GM06990 (cell line): ENCODE measurements at places on chromosomes 7 and 10.
A peak's percentile ranks its signal among the peaks of the same experiment; 100 is the strongest.

DNA sequence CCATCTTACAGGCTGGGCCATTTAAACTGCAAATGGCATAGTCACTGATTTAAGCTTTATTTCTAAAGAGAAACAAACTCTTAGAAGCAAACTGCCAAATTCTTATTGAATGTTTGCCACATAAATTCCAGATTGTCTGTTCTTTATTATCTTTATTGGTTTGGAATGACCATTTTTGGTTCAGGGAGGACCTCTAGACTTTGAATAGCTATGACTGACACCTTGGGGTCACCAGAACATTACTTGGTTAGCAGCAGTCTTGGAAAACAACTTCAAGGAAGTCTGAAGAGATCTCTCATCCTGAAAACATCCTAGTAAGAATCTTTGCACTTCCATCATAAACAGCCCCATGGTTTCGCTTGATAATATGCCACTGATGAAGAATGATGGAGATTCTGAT is 197.1 kb downstream of the SUGCT start:
- no peak for DNase-seq

- DNase-seq = no peak
Measured at GRCh38 chr10:74071157-74071556, 73.2 kb downstream of the VCL start.

- no peak for DNase-seq
Measured at GRCh38 chr7:36570528-36571189, 153.6 kb downstream of the AOAH start.

- DNase-seq = no peak
Measured at GRCh38 chr10:69382382-69383117, 34.2 kb downstream of the TACR2 start.

GRCh38 chr10:117444497-117445040 is 69.3 kb upstream of the PDZD8 start:
- no peak for DNase-seq

- DNase-seq = no peak
Measured at GRCh38 chr7:13508586-13508985, 480.9 kb downstream of the ETV1 start.

GRCh38 chr10:12434277-12434676 is 84.9 kb downstream of the CAMK1D start:
- DNase-seq = no peak

DNA sequence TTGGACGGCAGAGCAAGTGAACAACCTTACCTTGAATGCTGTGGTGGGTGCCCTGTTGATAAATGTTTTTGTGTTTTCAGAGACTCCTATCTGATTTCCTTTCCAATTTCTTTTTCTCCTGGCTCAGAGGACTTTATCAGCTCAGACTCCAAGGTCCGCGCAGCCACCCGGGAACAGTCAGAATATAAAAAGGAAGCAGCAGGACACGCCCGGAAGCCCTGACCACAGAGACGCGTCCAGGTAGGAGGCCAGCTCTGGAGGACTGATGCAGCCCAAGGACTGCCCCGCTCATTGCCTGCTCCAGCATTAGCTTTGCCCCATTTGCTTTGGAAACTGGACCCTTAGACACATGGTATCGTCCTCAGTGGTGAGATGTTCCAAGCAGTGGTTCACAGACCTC is 61.3 kb downstream of the TACC2 start:
- DNase-seq = no peak

DNA sequence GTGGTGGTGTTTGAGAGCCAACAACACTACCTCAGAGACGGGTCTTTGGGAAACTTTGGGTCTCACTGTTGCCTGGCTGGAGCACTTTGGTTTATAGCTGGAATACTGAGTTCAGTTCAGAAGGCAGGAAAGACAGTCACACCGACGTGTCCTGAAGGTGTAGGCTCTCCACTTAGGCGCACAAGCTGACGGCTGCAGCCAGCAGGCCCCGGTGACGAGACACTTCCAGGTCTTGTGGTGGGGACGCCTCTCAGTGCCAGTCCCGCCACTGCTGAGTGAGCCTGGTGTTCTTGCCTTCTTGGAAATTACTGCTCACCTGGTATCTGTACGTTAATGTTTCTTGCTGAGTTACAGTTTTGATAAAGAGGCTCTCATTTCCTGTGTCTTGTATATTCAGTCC is 74.0 kb downstream of the WDR37 start:
- no peak for DNase-seq

- no peak for DNase-seq
Measured at GRCh38 chr10:6678211-6678803, 98.2 kb upstream of the PRKCQ start.

DNA sequence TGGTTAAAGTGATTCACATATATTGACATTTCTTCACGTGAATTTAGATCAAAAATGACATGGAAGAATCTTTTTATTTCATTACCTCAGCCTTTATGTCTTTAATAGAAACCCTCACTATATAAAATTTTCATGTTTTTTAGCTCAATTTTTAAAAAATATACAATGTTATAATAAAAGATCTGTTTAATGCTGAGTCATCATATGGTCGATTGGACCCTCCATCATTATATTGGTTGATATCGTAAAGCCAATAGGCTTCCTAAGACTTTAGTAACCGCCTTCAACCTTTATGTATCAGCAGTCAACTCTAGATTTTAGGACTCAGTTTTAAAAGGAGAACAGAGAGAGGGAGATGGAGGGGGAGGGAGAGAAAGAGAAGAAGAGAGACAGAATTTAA is 162.3 kb upstream of the FERD3L start:
- DNase-seq = no peak

GRCh38 chr7:143507094-143507518 is 29.4 kb downstream of the TAS2R41 start:
- no peak for DNase-seq

DNA sequence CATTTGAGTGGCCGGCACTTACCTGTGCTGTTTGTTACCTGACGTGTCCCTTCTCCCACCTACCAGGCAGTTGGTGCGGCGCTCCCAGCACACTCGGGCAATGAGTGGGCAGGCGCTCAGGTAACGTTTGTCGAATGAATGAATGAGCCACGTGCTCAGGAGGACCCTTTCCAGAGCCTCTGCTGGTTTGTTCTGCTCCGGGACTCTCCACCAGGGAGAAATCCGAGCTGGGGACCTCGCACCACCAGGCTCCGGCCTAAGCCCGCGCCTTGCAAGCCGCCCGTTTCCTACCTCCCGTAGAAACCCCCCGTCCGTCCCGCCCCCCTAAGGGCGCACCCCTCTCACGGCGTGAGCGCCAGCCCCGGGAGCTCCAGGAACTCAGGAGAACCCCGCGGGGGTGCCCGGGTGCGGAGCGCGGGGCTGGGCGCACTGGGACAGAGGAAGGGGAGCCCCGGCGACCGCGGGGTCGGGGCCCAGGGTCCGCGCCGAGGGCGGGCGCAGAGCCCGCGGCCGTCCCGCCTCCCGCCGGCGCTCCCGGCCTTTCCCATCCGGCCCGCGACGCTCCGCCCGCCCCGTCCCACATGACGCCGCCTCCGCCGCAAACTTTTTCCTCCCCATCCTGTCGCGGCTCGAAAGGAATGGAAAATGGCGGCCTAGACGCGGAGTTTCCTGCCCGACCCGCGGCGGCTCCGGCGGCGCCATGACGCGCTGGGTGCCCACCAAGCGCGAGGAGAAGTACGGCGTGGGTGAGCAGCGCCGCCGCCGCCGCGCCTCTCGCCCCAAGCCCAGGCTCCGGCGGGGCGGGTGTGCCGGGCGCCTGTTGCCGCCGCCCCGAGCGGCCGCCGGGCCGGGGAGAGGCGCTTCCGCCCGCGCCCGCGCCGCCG is at the start of gene DOCK1:
DOCK1 (plus strand) TSS at position 611 of the 884 bp plus-strand sequence; CDS start at position 701, 90 bp downstream.
- DNase-seq = no peak

GRCh38 chr7:28842769-28843295 is 115.3 kb downstream of the TRIL start:
- no peak for DNase-seq

DNA sequence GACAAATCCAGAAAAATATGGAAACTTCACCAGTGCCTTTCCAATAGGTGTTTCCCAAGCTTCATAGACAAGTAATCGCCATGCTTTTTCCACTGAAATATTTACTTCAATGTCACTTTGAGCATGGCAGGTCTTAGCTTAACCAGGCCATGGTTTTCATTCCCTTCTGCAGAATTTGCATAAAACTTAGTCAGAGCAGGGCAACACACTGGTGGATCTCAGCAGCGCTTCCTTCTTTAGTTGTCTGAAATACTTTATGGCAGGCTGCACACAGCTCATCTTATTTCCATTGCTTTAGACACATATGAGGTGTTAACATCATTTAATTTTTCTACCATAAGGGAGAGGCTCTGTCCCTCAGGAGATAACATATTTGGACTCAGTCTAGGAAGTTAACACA is 102.9 kb upstream of the AHR start:
- no peak for DNase-seq

DNA sequence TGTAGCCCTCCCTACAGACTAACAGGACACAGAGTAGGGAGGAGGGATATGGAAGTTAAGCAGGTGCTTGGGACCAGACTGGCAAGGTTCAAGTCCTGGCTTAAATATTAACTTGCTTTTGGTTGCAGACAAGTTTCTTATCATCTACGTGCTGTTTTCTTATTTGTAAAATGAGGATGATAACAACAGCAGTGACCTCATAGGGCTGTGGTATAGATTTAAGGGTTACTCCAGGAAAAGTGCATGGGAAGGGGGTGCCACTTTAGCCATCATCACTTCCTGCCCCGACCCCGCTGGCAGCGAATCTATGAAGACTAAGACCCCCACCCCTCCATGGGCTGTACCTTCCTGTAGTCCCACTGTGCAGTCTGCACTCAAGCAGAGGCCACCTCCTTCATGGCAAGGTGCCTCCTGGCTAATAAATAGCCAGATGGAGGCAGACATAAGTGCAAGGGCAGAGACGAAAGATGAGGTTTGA is 250.2 kb downstream of the COBL start:
- no peak for DNase-seq

GRCh38 chr10:89248-89647 is 40.2 kb upstream of the TUBB8 start:
- no peak for DNase-seq

DNA sequence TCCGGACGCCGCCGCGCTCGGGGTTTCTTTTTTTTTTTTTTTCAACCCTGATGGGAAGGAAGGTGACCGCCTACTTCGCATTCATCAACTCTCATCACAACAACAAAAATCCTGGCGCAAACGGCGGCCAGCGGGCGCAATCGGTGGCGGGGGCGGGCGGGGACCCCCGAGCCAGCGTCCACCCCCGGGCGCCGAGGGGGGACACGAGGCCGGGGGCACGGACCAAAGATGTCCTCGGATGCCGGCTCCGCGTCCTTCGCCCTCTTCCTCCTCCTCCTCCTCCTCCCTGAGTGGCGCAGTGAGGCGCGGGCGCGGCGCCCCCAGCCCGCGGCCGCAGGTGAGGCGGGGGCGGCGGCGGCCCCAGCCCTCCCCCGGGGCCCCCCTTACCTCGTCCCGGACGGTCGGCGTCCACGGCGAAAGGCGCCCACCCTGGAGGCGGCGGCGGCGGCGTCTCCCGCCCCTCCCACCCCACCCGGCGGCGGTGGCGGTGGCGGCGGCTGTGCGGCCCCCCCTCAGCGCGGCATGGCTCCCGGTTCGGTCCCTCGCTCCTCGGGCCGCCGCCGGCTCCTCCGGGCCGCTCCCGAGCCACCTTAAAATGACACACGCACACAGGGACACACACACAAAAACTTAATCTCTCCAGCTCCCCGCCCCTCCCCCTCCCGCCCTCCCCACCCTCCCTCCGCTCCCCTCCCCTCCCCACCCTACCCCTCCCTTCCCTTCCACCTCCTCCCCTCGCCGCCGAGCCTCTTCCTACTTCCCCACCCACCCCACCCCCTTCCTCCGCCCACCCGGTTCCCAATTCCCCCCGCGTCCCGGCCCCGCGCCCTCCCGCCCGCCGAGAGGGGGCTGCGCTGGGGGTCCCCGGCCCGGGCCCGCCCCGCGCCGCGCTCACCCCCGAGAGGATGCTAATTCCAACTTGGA is at the start of gene CTBP2:
CTBP2 (minus strand) TSS at position 632 of the 924 bp plus-strand sequence.
- no peak for DNase-seq

DNA sequence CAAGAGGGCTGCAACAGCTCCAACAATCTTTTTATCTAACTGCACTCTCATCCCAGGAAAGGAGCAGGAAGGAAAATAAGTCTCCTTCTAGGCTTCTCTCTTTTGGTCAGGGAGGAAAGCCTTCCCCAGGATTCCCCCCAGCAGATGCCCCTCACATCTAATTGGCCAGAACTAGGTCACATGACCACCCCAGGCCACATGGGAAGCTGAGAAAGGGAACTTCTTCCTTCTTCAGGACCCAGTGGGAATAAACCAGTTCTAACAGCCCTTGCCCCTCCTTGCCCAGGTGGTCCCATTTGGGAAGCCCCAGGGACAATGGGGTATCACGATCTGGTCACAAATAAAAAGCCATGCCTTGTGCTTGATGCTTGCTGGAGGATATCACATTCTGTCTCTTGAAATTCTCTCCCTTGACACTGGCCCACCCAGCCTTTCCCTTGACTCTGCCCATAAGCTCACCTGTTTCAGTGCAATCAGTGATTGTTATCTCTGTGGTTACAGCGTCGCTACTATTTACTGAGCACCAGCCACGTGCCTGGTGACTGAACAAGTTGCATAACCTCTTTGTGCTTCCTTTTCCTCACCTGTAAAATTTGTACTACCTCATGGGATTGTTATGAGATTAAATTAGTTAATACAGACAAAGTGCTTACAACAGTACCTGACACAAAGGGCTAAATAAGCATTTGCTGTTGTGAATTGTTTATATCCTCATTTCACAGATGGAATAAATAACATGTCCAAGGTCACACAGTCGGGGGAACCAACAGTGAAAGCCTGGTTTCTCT is 9.0 kb upstream of the TACR2 start:
- DNase-seq = no peak

GRCh38 chr7:105978035-105978434 is 15.0 kb downstream of the CDHR3 start:
- no peak for DNase-seq

DNA sequence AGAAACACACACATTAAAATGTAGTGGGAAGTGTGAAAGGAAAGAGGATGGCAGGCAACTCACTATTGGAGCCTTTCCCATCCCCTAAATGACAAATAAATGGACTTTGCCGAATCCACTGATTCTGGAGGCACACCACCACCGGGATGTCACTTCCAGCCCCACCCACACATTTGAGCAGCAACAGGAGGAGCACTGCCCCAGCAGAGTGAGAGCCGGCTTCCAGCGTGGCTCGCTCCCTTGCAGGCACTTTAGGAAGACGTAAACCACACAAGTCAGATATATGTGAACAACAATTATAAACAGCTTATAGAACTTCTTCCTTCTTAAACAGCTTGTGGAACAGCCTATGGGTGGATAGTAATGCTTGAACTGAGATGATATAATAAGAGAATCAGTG is 191.0 kb downstream of the DGKI start:
- no peak for DNase-seq

GRCh38 chr10:62580396-62580795 is 206.2 kb downstream of the ZNF365 start:
- DNase-seq = no peak

DNA sequence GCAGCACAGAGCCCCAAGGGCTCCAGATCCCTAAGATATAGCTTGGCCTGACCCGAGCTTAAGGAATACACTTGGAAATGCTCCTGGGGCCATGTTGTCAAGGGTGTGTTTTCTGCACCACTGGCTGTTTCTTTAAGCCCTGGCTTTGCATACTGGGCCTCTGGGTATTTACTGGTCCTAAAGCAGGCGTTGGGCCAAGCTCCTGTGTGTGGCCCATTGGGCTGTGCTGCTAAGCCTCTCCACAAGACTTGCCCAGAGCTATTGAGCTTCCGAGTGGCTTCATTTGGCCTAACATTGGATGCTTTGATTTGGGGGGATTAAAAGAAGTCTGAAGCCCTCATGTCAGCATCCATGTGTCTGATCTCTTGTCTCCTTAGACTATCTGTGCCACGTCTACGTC is 5.2 kb downstream of the YKT6 start:
- DNase-seq = no peak

- DNase-seq = no peak
Measured at GRCh38 chr7:37945336-37945735, 24.9 kb downstream of the EPDR1 start.

GRCh38 chr10:22251751-22252223 is 34.0 kb upstream of the EBLN1 start:
- peak; percentile 75 for DNase-seq
